Ovary (tissue), 10 donors: ENCODE measurements at places on chromosomes 4 and X. TPM values are rescaled to one million over a fixed set of nuclear protein-coding genes. Genes with fewer than 3 reads are reported as not detected.
A peak's percentile ranks its signal among the peaks of the same experiment; 100 is the strongest.

GRCh38 chr4:17094159-17094875 is 195.9 kb upstream of the LDB2 start:
- H3K4me3 ChIP-seq = no peak overlapping the region
- H3K4me1 ChIP-seq = no peaks in the 10 kb centered on the region
- no peaks in the 10 kb centered on the region for H3K36me3 ChIP-seq
- H3K27me3 ChIP-seq = no peaks in the 10 kb centered on the region

GRCh38 chrX:84187533-84188319 is at the start of gene RPS6KA6:
Gene RPS6KA6 (minus strand): TSS chrX:84188199. CDS start chrX:84187899, 300 bp downstream.
- no peaks in the 10 kb centered on the region for H3K36me3 ChIP-seq
- H3K27ac ChIP-seq = peak within 1 kb of the TSS; percentile 85
- no peaks in the 10 kb centered on the region for H3K4me1 ChIP-seq
- peak within 1 kb of the TSS; percentile 60 for H3K4me3 ChIP-seq

- H3K36me3 ChIP-seq = no peaks in the 10 kb centered on the region
- DNase-seq = no peak
- H3K4me3 ChIP-seq = no peak overlapping the region
- H3K27ac ChIP-seq = no peak overlapping the region
- H3K27me3 ChIP-seq = no peaks in the 10 kb centered on the region
Observed at GRCh38 chrX:39016556-39016955, 215.3 kb downstream of the MID1IP1 start.

DNA sequence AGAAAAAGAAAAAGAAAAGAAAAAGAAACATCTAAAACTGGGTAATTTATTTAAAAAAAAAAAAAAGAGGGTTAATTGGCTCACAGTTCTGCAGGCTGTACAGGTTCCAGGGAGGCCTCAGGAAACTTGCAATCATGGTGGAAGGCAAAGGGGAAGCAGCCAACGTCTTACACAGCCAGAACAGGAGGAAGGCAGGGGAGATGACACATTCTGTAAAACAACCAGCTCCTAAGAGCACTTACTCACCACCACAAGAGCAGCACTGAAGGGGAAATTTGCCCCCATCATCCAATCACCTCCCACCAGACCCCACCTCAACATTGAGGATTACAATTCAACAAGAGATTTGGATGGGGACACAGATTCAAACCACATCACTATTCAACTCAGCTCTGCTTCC is 36.8 kb upstream of the TMEM184C start:
- H3K36me3 ChIP-seq = no peaks in the 10 kb centered on the region
- H3K4me1 ChIP-seq = peaks cover 2% of the 10 kb centered on the region

- no peaks in the 10 kb centered on the region for H3K36me3 ChIP-seq
- no peaks in the 10 kb centered on the region for H3K4me1 ChIP-seq
- H3K27ac ChIP-seq = no peak overlapping the region
- H3K27me3 ChIP-seq = no peaks in the 10 kb centered on the region
- no peak for DNase-seq
Observed at GRCh38 chrX:78513971-78514738, 145.0 kb downstream of the RTL3 start.

DNA sequence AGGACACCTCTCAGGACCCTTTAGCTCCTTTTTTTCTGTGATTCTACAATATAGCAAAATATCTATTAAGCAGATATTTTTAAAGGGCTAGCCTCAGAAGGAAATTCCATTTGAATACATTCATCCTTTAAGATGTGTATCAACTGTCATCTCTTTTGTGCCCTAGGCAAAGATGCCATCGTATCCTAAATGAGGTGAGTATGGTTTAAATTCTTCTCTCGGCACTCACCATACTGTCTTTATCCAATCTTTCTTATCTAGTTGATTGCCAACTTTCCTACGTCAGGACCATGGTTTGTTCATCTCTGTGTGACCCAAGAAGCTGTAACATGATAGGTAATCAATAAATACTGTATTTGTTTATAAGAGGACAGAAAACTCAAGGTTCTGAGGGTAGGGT is 176.0 kb downstream of the LDB2 start:
- no peak overlapping the region for H3K4me3 ChIP-seq
- no peak for DNase-seq
- H3K27me3 ChIP-seq = no peaks in the 10 kb centered on the region
- no peak overlapping the region for H3K27ac ChIP-seq

DNA sequence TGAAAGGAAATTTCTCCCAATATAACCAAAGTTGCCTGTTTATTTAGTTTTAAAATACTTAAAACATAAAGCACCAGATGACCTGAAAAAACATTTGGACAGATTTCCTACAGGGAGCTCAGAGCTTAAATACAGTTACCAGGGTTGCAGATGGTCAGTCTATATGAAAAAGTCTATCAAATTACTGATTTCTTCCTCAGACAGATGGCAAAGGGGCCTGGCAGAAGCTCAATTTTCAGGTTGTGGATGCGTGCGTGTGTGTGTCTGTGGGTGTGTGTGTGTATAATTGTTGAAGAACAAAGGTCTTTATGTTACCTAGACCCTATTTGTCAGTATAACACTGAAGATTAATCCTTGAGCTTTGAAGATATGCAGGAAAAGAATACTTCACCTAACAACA is 169.4 kb downstream of the MAD2L1 start:
- H3K4me1 ChIP-seq = no peaks in the 10 kb centered on the region
- H3K36me3 ChIP-seq = no peaks in the 10 kb centered on the region
- H3K27me3 ChIP-seq = no peaks in the 10 kb centered on the region
- no peak overlapping the region for H3K4me3 ChIP-seq
- DNase-seq = no peak
- H3K27ac ChIP-seq = no peak overlapping the region

The PABPC5 gene
- total RNA-seq = 12.9 TPM
